Stimulated activated CD8-positive, alpha-beta memory T cell treated with anti-CD3 and anti-CD28 coated beads, Interleukin-2, amount 100 ng/mL, for 1 hour (primary cell): ENCODE measurements at places on chromosomes 12 and 14.

GRCh38 chr14:81464253-81465002 is 64.3 kb upstream of the STON2 start:
- no peak for DNase-seq

DNA sequence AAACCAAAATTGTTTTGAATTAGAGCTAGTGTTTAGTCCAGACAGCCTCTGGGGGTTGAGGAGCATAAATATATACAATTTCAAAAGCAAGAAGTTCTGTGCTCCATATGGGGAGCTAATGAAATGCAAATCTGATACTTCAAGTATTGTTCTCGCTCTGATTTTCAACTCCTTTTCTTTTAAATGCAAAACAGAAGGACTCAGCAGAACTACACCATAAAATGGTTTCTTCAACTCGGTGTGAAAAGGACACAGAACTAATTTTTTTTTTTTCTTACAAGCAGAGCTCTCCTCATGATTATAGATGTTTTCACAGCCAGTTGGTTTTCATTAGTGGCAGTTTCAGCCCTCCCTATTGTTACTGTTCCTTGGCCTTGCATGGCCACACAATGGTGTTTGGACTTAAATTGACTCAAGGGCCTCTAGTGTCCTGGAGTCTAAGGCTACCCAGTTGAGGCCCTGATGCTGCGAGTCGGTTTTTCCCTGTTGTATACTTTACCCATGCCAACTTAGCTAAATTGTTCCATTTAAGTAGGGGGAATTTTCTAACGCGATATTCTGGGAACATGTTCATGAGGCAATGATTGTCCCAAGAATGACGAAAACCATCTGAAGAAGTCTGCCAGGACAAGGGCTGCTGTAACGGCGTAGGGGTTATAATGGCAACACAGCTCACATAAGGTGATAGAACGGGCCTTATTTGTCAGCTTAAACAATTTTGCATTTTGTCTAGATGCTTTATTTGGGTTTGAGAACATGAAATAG is 120.3 kb downstream of the GPR135 start:
- no peak for DNase-seq

DNA sequence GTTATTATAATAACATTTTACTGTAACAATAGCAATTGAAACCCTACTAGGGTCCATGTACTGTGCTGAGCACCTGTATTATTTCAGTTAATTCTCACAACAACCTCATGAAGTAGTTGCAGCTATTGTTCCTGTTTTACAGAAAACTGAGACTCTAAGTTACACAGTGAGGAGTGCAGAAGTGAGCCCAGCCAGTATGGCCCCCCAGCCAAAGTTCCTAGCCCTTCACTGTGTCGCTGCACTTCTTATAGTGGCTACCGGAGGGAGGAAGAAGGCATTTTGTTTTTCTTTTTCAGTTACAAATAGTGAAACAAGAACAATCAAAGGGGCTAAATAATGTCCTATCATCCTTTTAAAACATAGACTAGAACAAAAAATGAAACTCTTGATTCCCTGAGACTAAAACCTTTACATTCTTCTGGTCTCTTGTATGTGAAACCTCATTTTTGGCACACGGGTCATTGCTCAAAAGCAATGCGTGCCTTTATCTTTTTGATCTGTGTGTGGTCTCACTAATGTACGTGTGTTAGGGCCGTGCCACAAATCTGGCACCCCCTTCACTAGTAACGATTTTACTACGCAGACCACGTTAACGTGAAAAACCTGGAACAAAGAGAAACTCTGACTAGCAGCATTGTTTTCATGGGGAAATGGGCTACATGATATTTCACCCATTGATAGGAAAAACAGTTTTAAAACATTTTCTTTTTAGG is 88.7 kb downstream of the LLPH start:
- no peak for DNase-seq

DNA sequence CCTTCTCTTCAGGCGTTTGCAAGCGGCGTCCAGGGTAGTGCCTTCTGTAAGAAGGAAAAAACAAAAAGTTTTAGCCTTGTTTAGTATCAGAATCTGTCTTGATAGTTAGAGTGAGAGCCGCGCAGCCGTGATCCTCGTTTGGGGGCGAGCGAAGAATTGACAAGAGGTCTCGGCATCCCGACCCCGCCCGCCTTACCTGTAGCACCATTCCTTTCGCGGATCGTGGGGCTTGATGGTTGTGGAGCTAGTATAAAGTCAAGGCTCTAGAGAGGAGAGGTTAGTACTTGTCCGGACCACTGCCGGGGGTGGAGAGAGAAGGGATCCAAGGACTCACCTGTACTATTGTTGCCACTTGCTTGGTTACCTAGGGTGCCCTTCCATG is 494 bp downstream of the TMTC3 start:
- DNase-seq: no peak

GRCh38 chr12:79857675-79858074 is 77.2 kb downstream of the PPP1R12A start:
- DNase-seq: no peak

GRCh38 chr14:93707475-93707874 is 80.8 kb downstream of the PRIMA1 start:
- no peak for DNase-seq

DNA sequence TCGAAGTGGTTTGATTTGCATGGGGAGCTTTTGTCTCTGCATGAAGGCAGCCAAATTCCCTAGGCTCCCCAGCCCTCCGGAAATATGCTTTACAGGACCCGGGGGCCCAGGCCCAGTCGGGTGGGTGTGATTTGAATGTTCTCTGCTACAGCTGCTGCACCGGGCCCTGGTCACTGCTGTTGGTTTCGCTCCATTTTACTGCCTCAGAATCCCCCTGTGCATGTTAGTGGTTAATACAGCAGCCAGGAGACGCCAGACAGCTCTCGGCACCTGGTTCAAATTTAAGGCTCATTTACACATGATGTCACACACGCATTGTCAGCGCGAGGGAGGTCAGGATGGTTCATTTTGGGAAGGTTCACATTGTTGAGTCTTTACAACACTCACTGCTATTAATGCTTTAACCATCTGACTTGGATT is 99.6 kb downstream of the SLC38A6 start:
- no peak for DNase-seq

- no peak for DNase-seq
Observed at GRCh38 chr12:69948851-69949250, 123.8 kb downstream of the MYRFL start.

- no peak for DNase-seq
Observed at GRCh38 chr14:62462988-62463387, 582.3 kb downstream of the KCNH5 start.

- no peak for DNase-seq
Observed at GRCh38 chr12:57296291-57296690, 45.3 kb upstream of the STAC3 start.

DNA sequence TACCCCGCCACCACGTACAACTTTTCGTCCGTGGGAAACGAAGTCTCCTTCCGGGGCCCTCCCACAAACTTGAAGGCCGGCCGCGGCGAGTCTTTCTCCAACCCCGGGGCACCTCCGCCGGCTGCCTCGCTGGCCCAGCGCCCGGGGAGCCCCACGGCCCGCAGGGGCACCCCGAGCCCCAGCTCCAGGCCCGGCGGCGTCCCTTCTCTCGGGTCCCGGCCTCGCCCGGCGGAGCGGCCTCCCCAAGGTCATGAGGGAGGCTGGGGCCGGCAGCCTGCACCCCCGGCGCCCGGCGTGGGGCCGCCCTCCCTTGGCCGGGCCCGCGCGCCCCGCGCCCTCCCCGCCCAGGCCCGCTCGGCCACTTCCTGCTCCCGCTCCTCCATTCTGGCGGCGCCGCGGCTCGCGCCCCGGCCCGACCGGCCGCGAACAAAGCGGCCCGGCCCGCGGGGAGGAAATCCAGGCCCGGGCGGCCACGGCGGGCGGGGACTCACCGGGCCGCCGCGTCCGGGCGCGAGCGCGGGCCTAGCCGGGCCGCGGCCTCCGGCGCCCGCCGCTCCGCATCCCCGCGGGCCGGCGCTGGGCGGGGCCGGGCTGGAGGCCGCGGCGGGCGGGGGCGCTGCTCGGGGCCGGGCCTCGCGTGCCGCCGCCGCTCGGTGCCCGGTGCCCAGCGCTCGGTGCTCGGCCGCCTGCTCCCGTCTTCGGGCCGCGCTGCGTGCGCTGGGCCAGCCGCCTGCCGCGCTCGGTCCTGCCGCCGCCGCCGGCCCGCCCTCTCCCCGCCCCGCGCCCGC is at the start of gene AKT1:
TSS of gene AKT1 (minus strand) at position 756 of the 788 bp plus-strand sequence. CDS start 3,105 bp downstream, outside the sequence.
- no peak for DNase-seq

DNA sequence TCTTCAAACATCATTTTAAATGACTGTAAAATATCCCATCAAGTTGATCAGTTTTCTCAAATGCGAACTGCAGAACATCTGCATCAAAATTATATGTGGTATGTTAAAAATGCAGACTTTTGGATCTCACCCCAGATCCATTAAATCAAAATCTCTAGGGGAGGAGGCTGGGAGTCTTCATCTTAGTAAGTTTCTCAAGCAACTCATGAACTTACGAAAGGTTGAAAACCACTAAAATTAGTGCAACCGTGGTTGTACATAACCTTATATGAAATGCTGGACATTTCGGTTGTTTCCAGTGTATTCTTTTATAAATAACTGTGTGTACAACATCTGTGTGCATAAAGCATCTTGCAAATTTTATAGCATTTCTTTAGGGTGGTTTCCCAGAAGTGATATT is 39.2 kb downstream of the ZFP36L1 start:
- no peak for DNase-seq

- no peak for DNase-seq
Observed at GRCh38 chr12:100904270-100904669, 109.7 kb downstream of the ANO4 start.

DNA sequence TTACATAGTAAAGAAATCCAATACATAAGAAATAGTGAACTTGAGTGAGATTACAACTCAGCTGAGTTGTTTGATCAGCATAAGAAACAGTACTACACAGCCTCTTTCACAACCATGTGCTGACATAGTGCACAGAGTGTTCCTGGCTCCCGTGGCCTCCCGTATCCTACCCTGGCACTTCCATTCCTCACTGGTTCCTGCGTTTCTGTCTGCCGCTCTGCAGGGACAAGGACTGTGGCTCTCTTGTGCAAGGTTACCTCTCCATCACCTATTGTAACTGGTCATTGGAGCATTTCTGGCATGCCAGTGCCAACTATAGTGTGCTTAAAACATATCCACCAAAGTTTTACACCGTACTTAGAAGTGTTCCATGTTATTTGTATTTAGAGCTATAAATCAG is 46.3 kb upstream of the PCED1B start:
- no peak for DNase-seq
